Stimulated activated CD4-positive, alpha-beta T cell treated with anti-CD3 and anti-CD28 coated beads, Interleukin-1b, Interleukin-23, amount 100 ng/mL, for 1 hour (primary cell): ENCODE measurements at places on chromosomes 5 and 9.

DNA sequence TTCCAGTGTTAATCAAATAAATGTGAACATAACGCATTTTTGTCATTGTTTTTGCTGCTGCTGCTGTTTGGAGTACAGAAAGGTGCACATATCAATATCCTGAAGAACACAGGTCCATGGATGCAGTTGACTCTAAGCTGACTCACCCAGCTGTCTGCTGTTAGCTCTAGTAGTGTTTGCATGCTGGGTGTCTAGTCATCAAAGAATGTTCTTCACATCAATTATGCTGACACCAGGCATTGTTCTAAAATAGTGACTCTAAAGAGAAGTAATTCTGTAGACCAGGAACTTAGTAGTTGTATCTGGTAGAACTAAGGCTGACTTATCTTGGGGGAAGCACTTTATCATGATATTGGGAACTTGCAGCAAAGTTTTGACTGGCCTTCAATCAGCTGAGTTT lies 55.7 kb upstream of the DPYSL3 start:
- DNase-seq = no peak

- DNase-seq = no peak
Observed at GRCh38 chr5:2534251-2534650, 217.2 kb downstream of the IRX2 start.

DNA sequence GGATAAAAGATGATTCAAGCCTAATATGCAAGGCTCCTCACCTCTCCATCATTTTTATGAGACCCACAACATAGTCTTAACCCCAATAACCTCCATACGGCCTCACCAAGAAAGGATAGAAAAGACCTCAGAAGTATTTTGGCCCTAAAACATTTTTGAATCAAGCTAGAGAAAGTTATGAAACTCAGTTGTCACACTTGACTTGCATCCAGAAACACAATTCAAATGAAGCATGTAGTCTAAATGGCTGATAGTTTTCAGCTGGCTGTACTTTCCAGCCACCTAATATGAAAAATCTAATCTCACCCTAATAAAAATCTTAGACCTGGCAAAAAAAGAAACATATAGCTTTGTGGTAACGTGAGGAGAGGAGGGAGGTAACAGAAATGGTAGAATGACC lies 116.1 kb downstream of the ARL15 start:
- DNase-seq = no peak

DNA sequence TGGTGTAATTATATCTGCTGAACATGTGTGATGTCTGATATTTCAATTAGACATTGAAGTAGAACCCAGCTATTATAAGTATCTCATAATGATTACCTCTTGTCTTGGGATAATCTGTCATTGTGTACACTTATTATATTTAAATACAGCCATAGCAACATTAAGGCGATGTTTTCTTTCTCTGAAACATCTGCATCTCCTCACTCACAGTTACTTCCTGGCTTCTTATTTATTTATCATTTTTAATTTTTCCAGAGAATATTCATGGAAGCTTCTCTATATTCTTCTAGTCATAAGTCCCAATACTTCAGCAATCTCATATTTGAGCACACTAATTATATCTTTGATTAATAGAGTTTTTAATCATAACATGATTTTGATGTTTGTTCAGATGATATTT lies 103.8 kb upstream of the FBN2 start:
- no peak for DNase-seq

DNA sequence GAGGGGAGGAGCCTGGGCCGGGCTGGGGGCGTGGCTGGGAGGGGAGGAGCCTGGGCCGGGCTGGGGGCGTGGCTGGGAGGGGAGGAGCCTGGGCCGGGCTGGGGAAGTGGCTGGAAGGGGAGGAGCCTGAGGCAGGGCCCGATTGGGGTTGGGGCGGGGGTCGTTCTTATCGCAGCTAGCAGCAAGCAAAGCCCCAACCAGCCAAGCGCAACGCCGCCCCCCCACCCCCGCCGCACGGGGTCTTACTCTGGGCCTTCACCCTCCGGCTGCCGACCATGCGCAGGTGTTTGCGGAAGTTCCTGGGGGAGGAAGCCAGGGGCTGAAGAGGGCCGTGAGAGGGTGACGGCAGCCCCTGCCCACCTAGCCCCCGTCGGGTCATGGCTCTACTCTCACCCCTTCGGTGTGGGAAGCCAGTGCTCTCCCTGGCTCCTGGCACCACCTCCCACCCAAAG lies 5.0 kb downstream of the NSMF start:
- no peak for DNase-seq

GRCh38 chr5:140134277-140134935 lies 8.7 kb downstream of the IGIP start:
- no peak for DNase-seq

DNA sequence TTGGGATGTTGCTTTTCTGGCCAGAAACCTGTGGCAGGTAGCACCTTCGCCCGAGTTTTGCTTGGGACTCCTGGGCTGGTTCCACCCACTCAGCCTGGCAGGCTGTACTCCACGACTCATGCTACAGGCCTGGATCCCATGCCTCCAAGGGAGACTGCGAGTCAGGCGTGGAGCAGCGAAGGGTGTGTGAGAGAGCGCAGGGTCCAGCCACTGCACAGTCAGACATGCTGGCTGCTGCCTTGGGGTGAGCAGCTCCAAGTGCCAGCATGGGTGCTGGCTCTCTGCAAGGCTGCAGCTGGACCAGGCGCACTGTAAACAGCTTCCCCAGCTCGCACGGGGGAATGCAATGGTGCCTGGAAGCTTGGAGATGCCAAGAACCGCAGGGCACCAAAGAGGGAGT lies 249.6 kb upstream of the EDIL3 start:
- DNase-seq = no peak

DNA sequence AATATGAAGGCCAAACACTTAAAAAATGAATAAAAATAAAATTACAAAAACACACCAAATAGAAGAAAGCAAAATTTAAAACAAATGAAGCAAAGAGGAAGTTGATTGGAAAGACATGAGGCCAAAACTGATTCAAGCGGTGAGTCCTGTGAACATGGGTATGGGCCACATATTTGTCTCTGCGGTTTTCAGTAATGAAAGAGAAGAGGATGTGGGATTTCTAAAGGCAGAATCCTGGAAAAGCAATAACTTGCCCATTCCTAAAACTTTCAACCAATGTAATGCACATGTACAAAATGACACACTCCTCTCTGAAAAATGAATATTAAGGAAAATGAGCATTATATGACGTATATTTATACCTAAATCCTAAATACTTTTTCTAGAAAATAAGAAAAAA lies 263.7 kb downstream of the SEMA5A start:
- no peak for DNase-seq

DNA sequence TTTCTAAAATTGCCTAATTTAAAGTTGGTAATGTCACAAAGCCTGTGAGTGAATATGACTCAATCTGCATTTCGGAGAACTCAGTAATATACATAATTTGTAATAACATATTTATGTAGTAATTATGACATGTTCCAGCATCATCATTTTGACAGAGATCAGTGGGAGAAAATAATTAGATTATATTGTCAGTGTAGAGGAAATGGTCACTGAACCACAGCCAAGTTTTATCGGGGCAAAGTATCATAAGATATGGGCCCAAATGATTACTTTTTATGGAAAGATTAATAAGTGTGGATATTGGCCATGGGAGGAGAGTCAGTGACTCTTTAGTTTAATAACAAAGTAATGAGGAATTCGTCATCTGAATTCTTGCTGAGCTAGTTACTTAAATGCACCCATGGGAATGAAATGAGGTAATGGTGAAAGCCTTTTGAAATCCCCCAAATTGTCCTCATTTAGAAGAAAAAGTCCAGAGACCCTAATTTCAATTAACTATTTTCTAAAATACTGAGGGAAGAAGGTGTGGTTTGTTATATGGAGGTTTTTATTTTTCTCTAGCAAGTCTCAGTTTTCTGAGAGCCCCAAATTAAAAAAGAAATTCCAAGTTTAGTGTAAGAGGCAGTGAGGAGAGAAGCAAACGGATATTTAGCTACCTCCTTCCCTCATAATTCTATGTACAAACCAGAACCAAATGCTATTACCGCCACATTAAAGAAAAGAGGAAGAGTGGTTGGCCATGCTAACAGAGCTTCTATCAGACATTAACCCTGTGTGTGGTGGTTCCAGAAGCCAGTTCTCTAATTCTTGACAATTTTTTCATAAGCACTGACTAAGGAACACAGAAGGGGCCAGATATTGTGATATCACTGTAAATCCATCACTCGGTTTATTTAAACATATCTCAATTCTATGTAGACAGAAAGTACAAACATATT lies 37.7 kb upstream of the MRPS30 start:
- DNase-seq = no peak

- DNase-seq = no peak
Observed at GRCh38 chr5:104793755-104794080, 1231.1 kb upstream of the NUDT12 start.

DNA sequence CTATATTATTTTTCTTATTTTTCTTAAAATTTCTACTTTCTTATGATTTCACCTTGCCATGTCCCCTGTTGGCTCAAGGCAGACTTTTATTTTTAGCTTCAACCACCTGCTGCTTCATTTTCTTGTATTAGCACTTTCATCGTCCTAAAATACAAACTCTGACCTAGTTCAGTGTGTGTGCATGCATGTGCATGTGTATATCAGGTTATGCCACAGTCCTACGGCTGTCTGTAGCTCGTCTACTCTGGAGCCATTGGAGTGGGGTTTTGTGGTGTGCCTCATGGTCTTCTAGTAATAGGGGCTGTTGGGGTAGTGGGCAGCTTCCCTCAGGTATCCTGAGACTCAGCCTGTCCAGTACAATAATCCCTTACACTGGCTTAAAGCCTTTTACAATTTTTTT lies 13.4 kb upstream of the SPINK1 start:
- no peak for DNase-seq

DNA sequence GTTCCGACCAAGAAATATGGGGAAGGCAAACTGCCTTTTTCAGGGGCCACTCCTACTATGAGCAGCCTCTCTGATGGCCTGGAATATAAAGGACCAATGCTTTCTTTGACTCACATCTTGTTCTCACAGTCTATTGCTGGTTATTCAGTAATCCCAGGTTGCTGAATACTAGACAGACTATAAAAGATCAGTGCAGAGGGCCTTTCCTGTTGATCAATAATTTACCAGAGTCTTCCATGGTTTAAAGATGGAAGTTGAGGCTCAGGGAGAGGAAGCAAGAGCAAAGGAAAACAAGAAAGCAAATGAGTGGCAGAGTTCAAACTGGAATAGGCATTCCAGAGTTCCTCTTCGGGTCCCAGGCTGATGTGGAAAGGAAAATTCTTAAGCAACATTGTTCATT lies 62.9 kb downstream of the FBXO38 start:
- DNase-seq = no peak

DNA sequence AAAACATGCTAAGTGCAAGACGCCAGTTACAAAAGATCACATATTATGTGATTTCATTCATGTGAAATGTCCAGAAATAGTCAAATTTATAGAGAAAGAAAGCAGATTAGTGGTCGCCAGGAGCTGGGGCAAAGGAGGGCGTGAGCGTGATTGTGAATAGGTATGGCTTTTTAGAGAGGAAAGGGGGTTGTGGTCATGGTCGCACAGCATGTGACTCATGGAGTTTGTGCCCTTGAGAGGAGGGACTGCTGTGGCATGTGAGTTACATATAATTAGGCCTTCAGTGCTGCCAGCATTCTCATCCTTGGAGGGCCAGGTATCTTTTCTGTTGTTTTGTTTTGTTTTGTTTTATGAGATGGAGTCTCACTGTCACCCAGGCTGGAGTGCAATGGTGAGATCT lies 21.2 kb upstream of the MARCHF6 start:
- no peak for DNase-seq

DNA sequence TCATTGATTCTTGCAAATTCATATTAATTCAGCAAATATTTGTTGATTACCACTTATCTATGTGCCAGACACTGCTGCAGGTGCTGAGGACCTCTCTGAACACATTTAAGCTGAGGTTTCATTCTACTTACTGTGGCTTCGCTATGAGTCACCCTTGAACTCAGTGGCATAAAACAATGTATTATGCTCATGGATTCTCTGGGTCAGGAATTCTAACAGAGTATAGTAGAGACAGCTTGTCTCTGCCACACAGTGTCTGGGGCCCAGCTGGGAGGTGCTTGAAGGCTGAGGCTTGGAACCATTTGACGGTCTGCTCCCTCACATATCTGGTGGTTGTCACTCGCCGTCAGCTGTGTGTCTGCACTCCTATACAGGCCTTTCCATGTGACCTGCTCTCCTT lies 124.3 kb upstream of the NR3C1 start:
- no peak for DNase-seq
